Right cardiac atrium (tissue), 5 donors: ENCODE measurements at places on chromosomes 1 and 21. TPM values are rescaled to one million over a fixed set of nuclear protein-coding genes. Genes with fewer than 3 reads are reported as not detected.

Gene RGS4
- 1.7 TPM for total RNA-seq

Gene CFAP298
- total RNA-seq: 21.7 TPM

Gene CRYZL1
- total RNA-seq: 25.0 TPM

DNA sequence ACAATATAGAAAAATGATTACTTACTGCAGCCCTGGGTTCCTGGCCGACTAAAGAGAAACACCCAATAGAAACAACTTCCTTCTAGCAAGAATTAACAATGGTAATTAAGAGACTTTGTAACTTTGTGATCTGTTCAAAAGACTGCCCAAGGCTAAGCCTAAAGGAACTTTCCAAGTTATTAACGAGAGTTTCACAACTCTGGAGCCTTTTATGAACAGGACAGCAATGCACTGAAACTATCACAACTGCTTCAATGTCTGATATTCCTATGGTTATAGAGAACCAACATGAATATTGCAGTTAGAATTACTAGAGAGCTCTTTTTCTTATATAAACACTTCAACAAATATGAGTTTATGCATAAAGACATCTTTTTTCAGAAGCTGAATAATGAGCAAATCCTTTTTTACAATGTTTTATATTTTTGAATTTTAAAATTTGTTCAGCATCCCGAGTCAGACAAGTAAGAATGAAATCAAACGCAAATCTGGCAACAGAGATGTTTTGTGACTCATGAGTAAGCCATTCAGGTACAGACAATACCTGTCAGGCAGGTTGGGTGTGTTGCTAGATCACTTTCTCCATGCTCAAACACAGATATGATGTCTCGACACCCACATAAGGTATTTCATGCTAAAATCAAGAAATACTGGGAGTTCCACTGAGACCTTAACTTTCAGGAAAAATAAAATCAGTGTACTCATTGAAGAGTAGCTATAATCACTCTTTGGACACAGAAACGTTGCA is 22.2 kb upstream of the KCNJ15 start:
- no peak for DNase-seq

DNA sequence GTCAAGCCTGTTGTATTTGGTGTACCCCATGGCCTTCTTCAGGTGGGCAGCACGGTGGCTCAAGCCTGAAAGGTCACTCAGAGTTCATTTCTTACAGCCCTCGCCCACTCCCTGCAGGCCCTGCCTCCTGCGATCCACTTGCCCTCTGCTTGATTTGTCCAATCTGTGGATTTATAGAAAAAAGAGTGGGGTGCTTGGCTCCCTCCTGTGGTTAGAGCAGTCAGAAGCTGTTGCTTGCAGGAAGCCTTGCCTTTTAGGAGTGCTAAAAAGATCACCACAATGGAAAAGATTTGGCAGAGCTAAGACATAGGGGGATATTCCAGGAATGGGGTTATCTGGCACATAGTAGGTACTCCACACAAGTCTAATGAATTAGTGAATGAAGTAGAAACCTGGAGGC is 108.0 kb upstream of the TRABD2B start:
- DNase-seq: no peak

GRCh38 chr1:30268923-30269666 is 454.3 kb downstream of the MATN1 start:
- no peak for DNase-seq

- peak; percentile 15 for DNase-seq
Observed at GRCh38 chr1:84078108-84078841, 65.8 kb upstream of the PRKACB start.

DNA sequence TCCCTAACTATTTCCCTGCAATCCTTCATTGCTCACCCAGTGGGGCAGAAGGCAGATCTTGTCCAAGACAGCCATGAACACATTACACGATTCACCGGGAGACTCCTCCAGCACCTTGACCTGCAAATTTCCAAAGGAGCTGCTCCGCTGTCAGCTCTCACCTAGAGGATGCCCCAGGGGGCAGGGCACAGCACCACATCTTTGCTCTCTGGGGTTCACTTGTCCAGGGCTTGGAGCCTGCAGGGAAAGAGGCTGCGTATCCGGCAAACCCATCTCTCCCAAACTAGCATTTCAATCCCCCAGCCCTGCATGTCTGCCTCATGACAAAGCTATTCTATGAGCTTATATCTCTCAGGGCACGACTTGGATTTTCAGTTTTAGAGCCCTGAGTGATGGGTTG is 35.1 kb upstream of the OLIG2 start:
- no peak for DNase-seq

GRCh38 chr1:172429331-172430127 is 9.0 kb downstream of the C1orf105 start:
- DNase-seq: no peak

GRCh38 chr1:95116580-95117206 is 462 bp upstream of the TLCD4 start:
- peak; percentile 74 for DNase-seq

- no peak for DNase-seq
Observed at GRCh38 chr1:171545523-171545922, 60.2 kb downstream of the PRRC2C start.

- DNase-seq: peak; percentile 24
Observed at GRCh38 chr21:44758781-44759627, 42.6 kb downstream of the UBE2G2 start.
